ENCODE measurements at places on chromosomes 7 and 10. TPM values are rescaled to one million over a fixed set of nuclear protein-coding genes. Genes with fewer than 3 reads are reported as not detected.

Gene OR2A5
- total RNA-seq: not detected

Gene CALML5
- total RNA-seq: not detected

Gene NPSR1
- total RNA-seq: not detected

Gene MACROH2A2
- 46.8 TPM for total RNA-seq

Gene PROSER2
- 86.5 TPM for total RNA-seq

Gene TEX47
- not detected for total RNA-seq

Gene GTF2IRD1
- 57.0 TPM for total RNA-seq
